ENCODE measurements at places on chromosomes 2 and 18.

DNA sequence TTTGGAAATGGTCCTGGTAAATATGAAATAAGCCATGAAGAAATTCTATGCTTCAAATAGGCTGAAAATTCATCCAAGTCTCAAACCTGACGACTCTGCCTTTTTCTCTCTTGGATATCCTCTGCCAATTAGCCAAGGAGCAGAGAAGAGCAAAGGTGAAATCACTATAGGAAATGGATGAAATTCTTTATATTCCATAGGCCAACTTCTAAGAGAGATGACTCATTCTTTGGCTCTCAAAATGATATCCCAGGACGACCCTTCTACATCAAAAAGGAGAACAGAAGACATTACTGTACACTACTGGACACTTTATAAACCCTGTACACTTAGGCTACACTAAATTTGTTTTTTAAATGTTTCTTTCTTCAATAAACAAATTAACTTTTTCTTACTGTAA, 22.7 kb downstream of the PDE1A start:
- no peaks in the 10 kb centered on the region for H3K27me3 ChIP-seq
- no peak overlapping the region for H3K27ac ChIP-seq
- no peak overlapping the region for H3K4me3 ChIP-seq
- DNase-seq = no peak
- no peaks in the 10 kb centered on the region for H3K4me1 ChIP-seq

DNA sequence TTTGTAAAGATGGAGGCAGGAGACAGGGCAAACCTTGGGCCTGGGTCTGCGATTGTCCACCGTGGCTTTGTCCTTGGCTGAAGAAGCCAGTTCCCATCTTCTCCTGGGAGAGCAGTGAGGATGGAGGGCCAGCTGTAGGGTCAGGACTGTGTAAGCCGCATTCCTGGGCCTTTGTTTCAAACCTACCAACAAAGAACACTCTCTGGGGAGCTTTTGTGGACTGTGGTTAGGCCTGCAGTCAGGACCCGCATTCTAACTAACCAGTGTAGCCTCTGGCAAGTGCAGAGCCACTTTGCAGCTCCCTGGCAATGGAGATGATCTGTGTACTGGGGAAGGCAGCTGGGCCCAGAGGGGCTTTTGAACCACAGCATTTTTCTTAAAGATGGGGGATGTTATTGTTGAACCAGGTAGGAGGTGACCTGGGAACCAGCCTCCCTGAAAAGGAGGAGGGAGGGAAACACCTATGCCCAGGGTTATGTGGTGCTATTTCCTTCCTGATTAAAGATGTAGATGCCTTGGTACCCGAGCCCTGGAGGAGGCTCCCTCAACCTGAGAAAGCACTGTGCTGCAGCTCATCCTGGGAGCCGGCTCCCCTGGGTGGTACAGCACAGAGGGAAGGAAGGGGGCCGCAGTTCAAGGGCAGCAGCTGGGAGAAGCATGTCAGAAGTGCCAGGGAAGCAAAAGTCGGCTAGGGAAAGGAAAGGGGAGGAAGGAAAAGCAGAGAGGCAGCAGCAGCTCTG, 12.7 kb upstream of the SMAD4 start:
- H3K4me3 ChIP-seq = no peak overlapping the region
- no peak for DNase-seq
- no peaks in the 10 kb centered on the region for H3K27me3 ChIP-seq
- H3K4me1 ChIP-seq = peaks cover 6% of the 10 kb centered on the region
- H3K36me3 ChIP-seq = no peaks in the 10 kb centered on the region

DNA sequence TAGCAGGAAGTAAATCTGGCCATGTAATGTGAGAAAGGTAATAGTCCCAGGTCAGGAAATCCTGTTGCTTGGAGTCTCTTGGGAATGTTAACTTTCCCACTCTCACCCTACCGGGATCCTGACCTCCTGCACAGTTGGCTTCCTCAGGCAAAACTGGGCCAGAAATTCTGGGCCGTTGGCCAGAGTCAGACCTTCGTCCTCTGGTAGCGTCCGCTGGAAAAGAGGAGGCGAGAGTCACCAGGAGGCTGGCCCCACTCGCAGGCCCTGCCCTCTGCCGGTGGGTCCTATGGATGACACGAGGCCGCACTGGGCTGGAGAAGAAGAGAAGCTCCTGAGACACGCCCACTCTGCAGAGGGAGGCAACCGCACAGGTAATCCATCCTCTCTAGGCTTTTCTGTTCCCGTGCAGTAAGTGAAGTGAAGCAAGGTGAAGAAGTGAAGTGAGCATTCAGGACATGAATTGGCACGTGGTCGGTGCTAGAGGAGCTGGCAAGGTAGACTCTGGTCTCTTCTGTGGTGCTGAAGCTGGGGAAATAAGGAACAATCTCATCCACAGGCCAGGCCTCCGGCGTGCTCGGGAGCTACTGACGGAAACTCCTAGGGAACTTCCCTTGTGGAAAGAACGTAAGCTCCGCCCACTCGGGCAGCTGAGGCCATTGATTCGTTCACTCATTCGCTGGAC, 182.7 kb upstream of the GLI2 start:
- H3K27ac ChIP-seq = no peak overlapping the region
- H3K36me3 ChIP-seq = no peaks in the 10 kb centered on the region
- H3K27me3 ChIP-seq = no peaks in the 10 kb centered on the region
- H3K4me1 ChIP-seq = peaks cover 3% of the 10 kb centered on the region
- H3K4me3 ChIP-seq = no peak overlapping the region

GRCh38 chr2:2219984-2220383, 111.1 kb downstream of the MYT1L start:
- H3K4me3 ChIP-seq = no peak overlapping the region
- H3K4me1 ChIP-seq = no peaks in the 10 kb centered on the region
- no peak for DNase-seq
- H3K27me3 ChIP-seq = 0 out of 2 replicates have a peak, but pooled peaks cover 3% of the 10 kb centered on the region
- H3K36me3 ChIP-seq = no peaks in the 10 kb centered on the region

DNA sequence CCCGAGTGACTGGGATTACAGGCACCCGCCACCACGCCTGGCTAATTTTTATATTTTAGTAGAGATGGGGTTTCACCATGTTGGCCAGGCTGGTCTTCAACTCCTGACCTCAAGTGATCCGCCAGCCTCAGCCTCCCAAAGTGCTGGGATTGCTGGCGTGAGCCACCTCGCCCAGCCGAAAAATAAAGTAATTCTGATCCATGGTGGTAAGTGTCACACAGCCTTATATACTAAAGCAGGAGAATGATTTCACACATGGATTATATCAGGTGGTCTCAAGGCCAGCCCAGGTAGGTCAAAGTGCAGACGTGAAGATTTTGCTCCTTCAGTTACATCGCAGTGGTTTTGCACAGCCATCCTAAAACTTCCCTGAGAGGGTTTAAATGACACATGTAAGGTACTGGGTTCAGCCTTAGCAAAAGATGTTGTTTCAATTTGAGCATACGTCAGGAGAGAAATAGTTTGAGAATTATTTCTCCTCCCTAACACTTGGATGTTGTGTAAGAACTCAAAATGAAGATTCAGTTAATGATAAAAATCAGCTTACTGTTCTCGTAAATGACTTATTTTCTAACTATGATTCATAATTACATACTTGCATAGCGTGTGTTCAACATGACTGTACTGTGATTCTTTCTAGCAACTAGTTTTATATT, 93.0 kb upstream of the SLC39A10 start:
- H3K4me3 ChIP-seq = no peak overlapping the region
- DNase-seq = peak; percentile 46
- peaks cover 58% of the 10 kb centered on the region for H3K4me1 ChIP-seq
- peak overlapping the region; percentile 81 for H3K27ac ChIP-seq

GRCh38 chr2:200416878-200417277, 93.0 kb downstream of the KCTD18 start:
- H3K36me3 ChIP-seq = no peaks in the 10 kb centered on the region
- H3K27ac ChIP-seq = no peak overlapping the region
- H3K27me3 ChIP-seq = no peaks in the 10 kb centered on the region
- no peak for DNase-seq
- no peak overlapping the region for H3K4me3 ChIP-seq

DNA sequence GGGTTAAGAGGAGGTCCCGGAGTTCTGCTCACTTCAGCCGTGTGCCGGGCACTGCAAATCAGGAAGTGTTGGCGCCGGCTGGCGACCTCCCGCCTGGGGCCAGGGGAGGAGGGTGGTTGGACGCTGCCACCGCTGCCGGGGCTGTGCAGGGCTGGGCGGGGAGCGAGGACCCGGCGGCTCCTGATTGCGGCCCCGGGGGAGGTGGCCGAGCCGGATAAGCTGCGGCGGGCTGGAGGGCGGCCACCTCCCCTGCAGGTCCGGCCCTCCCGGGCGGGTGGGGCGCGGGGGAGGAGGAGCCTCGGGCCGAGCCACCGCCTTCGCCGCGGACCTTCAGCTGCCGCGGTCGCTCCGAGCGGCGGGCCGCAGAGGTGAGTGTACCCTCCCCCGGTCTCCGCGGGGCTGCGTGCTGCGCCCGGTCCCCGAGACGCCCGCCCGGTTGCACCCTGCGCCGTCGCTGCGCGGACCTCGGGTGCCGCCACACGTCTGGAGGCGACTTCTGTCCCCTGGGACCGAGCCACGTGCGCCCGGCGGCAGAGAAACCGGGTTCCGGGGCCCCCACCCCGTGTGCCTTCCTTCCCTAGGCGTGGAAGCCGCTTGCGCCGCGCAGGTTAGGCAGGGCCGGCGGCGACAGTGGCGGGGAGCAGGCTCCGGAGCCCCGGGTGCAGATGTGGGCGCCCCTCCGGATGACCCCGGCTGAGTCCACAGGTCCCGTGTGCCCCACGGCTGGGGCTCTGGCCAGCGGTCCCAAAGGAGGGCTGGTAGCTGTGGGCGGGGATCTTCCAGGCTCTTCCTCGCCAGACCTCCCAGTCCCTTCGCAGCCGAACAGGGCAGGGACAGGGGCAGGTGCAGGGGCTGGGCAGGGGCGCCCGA, at the start of gene STEAP3:
Gene STEAP3, plus strand, starts transcription at position 314 of the 870 bp plus-strand sequence. CDS start 7,179 bp downstream, outside the sequence.
- H3K27ac ChIP-seq = no peak within 1 kb of the TSS
- no peak within 1 kb of the TSS for H3K4me3 ChIP-seq
- H3K27me3 ChIP-seq = no peaks in the 10 kb centered on the region
- no peaks in the 10 kb centered on the region for H3K36me3 ChIP-seq
- peaks cover 2% of the 10 kb centered on the region for H3K4me1 ChIP-seq

DNA sequence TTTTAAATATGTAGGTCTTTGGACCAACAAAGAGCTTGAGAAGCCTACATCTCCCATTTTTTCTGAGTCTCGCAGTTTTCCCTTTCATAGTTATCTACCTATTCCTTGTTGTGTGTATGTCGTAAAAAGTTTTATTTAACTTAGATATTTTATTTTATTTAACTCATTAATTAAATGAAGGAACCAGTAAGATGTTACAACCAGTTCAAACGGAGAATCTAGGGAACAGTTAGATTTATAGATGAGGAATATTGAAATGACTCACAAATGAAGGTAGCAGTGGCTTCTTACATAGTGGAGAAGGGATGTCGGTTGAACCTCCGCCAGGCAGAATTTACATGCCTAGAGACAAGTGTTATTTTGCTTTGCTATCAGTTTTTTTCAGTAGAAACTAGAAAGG, 48.5 kb upstream of the ZNF638 start:
- H3K36me3 ChIP-seq = no peaks in the 10 kb centered on the region
- H3K4me3 ChIP-seq = no peak overlapping the region
- DNase-seq = no peak
